Tongue (tissue), 3 donors: ENCODE measurements at places on chromosomes 16 and 17. TPM values are rescaled to one million over a fixed set of nuclear protein-coding genes. Genes with fewer than 3 reads are reported as not detected.

GRCh38 chr17:20203018-20203417 lies 193.9 kb downstream of the SPECC1 start:
- DNase-seq: no peak

The MAP3K14 gene
- total RNA-seq: 14.6 TPM

DNA sequence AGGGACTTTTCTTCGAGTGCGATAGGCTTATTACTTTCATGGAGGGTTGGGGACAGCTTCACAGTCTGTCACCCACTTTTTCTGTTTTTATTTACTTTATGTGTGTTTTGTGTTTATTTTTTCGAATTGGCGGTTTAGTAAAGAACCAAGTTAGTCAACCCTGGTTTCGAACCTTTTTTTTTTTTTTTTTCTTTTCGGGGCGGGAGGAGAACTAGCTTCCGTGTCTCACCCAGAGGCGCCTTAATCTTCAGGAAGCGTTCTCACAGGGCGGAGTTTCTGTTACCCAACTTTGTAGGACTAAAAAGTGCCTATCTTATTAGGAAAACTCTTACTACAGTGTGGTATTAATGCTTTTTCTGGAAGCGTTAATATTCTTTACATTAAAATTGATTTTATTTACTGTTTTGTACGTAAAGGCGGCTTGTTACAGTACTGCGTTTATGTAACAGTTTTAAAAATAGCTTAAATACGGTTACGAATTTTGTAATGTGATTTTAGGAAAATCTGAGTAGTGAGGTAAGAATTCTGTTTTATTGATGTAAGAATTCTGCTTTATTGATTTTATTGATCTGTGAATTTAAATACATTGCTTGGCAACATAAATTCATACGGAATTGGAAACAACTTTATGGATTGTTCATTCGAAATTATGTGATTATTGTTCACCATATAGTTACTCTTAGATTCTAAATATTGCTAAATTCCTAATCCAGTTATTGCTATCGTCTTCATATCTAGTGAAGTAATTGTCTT lies 885 bp downstream of the ZNF207 start:
- peak; percentile 80 for DNase-seq

DNA sequence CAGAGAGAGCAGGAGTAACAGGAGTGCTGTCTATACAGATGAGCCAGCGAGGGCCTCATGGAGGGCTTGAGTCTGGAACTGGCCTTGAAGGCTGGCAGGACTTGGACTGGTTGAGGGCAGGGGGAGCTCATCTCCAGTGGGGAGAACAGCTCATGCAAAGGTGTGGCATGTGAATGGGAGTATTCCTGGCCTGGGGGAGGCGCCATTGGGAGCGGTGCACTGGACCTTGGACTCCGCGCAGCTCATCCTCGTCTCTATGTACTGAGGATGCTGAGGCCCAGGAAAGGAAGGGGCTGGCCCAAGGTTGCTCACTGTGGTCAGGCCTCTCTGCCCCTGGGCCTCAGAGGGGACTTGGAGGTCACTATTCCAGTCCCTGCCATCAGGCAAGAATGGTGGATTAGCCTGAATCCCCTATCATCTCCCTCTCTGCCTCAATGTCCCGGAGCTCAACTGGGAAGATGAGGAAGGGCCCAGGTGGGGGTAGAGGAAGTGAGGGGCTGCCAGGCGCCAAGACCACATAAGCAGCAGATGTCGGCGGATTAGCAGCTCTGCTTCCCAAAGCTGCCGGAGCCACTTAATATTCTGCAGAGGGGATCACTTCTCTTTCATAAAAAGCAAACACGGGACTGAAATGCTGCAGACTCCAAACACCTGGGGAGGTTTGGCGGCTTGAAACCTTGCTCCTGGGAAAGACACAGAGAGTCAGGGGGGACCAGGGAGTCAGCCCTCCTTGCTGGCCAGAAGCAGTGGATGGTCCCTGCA lies 88.9 kb downstream of the SDK2 start:
- DNase-seq: no peak

DNA sequence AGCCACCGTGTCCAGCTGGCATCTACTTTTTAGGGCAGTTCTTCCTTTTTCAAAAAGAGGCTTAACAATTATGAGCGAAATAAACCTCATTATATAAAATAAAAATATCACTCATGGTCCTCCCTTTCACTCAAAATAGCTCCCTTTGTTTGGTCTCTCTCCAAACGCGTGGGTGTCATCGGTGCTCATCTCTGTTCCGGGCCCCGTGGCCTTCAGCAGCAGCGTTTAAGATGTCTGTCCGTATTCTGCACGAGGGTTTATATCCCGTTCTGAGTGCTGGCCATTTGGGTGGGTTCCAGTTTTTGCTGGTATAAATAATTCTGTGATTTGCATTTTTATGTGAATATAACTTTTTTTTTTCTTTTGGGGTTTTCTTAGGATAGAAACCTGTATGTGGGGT lies 33.4 kb downstream of the PRMT7 start:
- DNase-seq: no peak
